Stimulated activated CD4-positive, alpha-beta T cell treated with anti-CD3 and anti-CD28 coated beads, Interleukin-1b, Interleukin-23, amount 100 ng/mL, for 24 hours (primary cell): ENCODE measurements at places on chromosomes 5 and 9.

- no peak for DNase-seq
Measured at GRCh38 chr5:40587376-40587775, 92.3 kb upstream of the PTGER4 start.

DNA sequence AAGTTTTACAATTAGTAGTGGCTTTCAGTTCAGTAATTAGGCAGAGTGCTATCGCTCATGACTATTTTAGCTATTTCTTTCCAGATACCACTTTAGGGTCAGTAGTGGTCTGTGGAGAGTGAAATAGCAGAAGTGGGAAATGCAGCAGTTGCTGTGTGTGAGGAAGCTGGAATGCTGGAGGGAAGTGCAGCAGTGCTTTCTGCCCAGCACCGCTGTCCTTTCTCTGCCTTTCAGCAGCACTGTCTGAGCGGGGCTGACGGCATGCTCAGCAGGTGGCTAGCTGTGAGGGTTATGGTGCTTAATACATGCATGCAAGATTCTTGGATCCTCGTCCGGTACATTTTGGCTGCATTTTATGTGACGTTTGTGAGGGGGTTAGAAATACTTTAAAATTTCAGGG is 213.9 kb downstream of the PBX3 start:
- DNase-seq = no peak

GRCh38 chr5:32814141-32814540 is 103.0 kb downstream of the NPR3 start:
- no peak for DNase-seq

DNA sequence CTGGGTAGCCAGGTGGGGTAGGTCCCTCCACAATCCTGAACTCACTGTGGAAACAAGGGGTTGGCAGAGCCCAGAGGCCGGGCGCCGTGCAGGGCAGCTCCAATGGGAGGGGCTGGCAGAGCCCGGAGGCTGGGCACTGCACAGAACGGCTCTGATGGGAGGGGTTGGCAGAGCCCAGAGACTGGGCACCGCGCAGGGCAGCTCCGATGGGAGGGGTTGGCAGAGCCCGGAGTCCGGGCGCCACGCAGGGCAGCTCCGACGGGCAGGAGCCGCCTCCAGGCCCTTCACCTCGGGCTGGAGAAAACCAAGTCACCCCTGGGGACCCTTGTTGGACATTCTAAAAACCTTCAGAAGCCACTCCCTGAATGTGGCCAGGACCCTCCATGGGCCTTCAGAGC is 9.3 kb downstream of the NACC2 start:
- DNase-seq = no peak

DNA sequence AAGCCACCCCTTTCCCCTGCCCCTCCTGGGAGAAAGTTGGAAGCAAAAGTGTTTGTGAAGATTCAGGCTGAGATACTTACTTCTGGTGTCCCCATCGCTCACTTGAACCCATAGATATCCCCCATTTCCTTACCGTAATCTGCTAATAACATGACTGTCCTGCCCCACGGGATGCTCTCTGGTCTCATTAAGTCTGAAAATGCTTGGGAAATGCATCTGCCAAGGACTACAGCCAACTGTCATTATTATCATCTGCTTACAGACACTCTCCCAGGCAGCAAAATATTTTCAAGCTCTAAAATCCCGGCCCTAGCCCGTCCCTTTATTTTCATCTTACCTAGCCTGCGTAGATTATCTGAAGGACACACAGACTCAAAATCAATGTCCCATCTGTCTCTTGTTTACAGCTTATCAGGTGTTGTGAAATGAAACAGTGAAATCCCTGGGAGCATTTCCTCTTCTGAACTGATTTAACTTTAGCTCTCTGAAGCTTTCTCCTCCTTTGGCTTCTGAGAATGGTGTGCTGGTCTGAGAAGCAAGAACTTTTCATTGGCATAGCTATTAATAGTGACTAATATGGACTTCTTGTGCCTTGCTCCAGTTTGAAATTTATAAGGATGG is 126.9 kb upstream of the OSMR start:
- no peak for DNase-seq

GRCh38 chr5:172733131-172733973 is 37.6 kb downstream of the DUSP1 start:
- no peak for DNase-seq

GRCh38 chr9:115930472-115930871 is 223.1 kb upstream of the PAPPA start:
- no peak for DNase-seq

DNA sequence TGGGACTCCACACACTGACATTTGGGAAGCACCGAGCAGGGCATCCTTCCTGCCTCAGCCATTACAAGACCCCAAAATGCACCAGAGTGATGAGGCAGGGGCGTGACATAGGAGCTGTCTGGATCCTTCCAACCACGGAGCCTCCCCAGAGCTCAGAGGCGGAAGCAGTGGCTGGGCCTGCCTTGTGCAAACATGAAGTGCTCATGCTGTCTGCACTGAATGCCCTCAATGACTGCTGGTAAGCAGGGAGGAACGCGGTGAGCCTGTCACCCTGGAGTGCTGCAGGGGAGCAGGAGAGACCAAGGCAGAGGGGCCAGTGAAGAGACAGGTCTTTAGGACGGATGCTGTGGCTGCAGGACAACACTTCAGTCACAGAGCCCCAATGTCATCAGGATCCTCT is 60.2 kb upstream of the HRH2 start:
- DNase-seq = no peak

GRCh38 chr5:133387621-133388020 is 224.7 kb downstream of the FSTL4 start:
- no peak for DNase-seq

GRCh38 chr5:116666901-116667300 is 92.3 kb upstream of the SEMA6A start:
- DNase-seq = no peak

DNA sequence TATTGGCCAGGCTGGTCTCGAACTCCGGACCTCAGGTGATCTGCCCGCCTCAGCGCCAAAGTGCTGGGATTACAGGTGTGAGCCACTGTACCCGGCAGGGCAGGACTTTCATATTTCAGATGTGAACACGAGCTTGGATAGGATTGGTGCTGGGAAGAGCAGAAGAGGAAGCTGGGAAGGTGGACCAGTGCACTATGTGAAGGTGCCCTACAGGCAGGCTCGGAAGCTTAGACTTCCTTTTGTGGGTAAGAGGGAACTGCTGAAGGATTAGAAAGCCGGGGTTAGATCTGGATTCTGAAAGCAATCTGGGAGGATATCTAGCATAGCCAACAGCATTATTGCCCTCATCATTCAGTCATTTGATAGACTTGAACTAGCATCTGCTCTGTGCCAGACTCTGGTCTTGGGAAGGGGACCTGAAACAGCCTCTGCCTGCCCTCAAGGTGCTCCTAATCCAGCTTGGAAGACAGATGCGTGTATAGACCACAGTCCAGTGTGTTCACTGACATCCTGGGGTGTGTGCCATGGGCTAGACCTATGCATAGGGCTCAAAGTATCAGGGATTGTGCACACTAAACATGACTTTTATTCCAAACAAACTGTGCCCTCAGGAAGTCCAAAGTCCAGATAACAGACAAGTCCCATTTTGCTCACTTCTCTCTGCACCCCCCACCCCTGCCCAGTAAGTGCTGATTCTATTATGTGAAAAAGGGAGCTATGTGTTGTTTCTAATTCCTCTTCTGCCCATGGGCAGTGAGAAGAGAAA is 637 bp downstream of the CBY3 start:
- DNase-seq = no peak

DNA sequence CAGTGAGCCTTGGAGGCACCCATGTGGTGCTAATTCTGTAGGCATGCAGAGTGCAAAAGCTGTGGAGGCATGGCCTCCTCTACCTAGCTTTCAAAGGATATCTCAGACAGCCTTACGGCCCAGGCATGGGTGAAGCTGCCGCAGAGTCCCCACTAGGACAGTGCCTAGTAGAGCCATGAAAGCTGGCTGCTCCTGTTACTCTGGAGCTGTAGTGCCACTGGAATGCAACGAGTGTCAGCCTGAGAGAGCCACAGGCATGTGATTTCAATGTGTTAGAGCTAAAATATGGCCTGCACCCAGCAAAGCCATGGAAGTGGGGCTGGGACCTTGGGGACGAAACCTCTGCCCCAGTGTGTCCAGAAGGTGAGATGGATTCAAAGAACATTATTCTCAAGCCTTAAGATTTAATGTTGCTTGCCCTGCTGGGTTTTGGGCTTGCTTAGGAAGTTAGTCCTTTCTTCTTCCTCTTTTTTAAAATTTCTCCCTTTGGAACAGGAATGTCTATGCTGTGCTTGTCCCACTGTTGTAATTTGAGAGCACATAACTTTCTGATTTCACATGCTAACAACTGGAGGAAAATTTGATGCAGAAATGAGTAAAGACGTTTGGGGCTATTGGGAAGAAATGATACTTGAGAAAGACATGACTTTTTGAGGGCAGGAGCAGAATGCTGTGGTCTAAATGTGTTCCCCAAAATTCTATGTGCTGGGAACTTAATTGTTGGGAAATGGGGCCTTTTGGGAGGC is 298.4 kb downstream of the PSAT1 start:
- DNase-seq = no peak

- no peak for DNase-seq
Measured at GRCh38 chr9:13758936-13759335, 479.4 kb upstream of the MPDZ start.

DNA sequence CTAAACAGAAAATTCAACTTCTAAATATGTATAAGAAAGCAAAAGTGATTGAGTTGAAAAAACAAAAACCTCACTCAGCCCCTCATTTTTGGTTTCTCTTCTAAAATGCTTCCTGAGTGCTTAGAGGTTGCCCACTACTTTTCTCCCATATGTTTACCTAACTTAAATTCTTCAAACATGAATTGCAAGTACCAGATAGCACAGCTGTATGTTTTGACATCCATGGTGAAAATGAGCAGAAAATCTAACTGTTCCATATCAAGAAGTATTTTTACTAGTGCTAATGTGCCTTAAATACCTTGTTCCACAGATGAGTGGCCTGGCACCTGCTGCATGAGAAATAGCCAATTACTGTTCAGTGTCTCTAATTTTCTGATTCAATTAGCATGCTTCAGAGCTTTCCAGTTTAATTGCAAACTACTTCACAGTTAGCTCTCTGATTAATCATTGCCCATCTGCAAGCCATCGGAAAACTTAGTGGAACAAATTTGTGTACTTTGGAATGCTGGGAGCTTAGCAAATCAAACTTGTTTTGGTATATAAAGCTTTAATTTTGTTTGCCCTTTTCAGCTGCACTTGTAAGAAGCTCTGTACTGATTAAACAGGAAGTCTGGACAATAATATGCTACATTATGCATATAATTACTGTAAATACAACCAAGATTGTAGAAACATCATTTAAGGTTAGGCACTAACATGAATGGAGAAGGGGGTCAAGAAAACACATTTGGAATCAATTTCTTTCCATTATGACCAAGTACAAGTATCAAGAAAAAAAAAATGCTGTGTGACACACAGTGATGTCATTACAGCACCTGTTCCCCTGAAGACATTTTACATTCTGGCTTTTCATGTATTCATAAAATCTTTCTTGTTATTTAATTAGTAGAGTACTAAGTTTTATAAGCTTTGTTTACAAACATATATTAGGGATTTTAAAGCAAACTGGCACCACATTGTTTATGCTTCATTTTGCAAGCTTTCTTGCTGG is 65.6 kb downstream of the POU5F2 start:
- no peak for DNase-seq

DNA sequence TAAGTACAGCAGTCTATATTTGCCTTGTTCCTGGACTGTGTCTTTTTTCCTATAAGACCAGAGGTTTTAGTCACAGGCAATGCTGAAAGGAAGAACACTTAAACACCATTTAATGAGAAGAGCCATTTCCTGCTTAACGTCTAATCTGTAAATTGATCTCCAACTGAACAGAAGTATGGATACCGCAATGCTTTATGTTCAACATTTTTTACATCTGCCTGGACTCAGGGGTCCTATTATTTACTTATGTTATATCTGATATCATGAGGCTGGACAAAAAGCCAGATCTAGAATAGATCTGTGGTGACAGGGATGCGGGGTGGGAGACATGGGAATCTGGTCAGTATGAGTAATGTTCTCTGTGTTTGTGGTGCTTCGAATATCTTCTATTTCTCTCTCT is 334.6 kb upstream of the MPDZ start:
- DNase-seq = no peak

- no peak for DNase-seq
Measured at GRCh38 chr9:89000371-89000781, 9.1 kb downstream of the S1PR3 start.

- no peak for DNase-seq
Measured at GRCh38 chr9:90052366-90052765, 447.6 kb downstream of the GADD45G start.

- DNase-seq = no peak
Measured at GRCh38 chr5:163439092-163439425, 1.7 kb downstream of the CCNG1 start.

GRCh38 chr9:3205421-3206095 is 320.2 kb downstream of the RFX3 start:
- no peak for DNase-seq

DNA sequence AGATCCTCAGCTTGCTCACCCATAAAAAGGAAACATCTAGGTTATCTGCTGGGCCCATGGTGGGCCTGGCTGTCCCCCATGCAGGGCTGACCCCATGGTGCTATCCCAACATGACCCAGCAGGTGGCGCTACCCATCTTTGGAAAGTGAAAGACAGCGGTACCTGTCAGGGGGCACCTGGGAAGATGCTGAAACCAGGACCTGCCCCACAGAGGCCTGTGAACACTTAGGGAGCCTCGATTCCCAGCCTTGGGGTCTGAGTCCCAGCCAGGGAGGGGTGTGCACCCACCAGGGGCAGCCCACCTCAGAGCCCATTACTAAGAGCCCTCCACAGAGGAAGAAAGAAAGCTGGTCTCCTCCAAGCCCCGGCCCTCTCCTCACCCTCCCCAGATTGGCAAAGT is 46.6 kb upstream of the IPPK start:
- peak; percentile 76 for DNase-seq

DNA sequence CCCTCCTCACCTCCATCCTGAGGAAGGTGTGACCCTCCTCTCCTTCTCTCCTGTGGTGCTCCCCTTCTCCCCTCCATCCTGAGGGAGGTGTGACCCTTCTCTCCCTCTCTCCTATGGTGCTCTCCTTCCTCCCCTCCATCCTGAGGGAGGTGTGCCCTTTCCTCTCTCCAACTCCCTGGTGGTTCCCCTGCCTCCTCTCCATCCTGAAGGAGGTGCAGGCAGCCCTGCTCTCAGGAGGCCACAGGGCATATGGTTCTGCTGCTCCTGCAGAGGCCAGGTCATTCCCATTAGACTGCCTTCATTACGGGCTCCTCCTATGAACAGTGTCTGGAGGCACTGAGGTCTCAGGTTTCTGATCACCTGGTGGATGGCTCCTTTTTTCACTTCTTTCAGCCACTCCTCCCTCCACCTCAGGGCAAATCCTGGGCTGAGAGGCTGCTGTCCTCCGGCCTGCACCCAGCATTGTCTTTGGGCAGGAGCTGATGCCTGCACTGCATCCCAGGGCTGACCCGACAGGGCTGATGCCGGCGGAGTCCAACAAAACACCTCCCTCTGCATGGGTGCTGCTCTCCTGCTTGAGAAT is 197.1 kb downstream of the MED10 start:
- no peak for DNase-seq
